NCI-H526 (cell line): ENCODE measurements at places on chromosomes 7 and 10.

GRCh38 chr7:121730869-121731268, 142.1 kb upstream of the PTPRZ1 start:
- peak; percentile 76 for DNase-seq

DNA sequence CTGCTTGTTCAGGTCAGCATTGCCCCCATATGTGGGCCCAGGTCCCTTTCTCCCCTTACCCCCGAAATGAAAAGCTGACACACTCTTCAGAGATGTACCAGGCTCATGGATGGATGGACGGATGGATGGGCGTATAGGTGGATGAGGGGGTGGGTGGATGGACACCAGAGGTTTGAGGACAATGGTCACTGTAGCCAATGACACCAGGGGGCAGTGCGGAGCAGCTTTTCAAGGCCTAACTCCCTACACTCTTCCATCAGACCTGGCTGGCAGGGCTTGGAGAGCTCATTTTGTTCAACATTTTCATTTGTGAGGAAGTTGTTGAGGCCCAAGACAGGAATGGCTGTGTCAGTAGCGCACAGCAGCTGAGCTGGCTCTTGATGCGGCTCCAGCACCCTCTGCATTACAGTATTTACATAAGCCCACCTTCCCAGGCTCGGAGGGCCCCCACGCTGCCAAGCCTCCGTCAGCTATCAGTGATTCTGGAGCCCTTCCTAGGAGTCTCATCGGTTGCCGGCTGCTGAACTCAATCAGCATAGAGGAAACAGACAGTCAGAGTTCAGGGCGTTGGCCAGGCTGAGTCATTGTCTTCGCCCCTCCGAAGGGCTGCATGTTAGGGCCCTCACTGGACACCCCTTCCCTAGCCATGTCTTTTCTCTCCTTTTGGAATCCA, 11.6 kb upstream of the FFAR4 start:
- peak; percentile 62 for DNase-seq

DNA sequence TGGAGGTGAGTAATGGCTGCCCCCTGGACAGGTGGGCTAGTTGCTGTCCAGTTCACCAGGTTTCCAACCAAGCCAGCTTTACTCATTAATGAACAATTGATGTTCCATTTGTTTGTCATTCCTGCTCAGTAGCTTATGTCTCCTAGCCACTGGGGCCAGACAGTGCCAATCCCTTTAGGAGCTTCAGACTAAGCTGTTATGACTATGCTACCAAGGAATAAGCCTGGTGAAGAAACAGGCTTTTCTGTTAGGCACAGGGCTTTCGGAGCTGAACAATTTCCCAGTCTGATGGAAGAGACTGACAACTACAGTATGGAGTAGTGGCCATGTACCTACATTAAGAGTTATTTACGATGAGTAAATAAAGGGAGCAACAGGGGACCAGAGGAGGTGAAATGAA, 2.1 kb upstream of the FMC1 start:
- no peak for DNase-seq

DNA sequence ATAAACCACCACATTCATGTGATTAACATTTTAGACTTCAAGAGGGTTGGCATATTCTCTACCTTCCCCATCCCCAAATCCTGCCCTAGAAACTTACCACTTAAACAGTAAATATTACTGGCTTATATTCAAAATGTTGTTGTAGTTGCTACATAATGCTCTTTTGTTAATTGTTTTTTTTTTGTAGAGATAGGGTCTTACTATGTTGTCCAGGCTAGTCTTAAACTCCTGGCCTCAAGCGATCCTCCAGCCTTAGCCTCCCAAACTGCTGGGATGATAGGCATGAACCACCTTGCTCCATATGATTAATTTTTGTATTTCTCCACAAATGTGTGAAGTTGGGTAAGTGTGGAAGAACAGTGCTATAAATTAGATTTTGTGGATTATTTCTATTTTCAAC, 6.5 kb downstream of the PDK4 start:
- no peak for DNase-seq

DNA sequence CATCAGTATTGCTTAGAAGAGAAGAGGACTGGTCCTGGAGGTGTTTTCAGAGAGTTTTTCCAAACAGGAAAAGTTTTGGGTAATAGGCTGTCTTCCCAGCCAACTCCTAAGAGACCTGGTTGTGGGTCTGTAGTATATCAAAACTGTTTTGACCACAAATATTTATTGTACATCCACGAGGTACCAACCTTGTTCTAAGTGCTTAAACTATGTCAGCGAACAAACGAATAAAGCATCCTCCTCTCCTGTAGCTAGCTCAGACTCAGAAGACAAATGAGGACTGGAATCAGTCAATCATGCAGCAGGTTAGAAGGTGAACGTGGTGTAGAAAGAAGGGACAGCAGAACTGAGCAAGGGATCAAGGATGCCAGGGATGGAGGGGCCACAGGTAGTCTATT, 61.6 kb upstream of the MKI67 start:
- no peak for DNase-seq

DNA sequence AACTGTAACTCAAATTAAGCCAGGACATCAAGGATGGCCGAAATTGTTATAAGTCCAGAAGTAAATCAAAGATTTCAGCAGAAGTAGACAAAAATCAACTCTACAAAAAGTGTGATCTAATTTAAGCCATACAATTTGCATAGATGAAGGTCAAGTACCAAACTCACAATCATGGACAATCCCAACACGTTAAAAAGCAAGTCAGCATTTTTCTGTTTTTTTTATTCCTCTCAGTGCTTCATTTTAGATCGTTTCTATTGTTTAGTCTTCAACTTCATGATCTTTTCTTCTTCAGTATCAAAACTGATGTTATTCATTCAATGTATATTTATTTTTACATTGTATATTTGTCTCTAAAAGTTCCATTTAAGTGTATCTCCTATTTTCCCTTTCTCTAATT, 674.3 kb upstream of the PHF14 start:
- DNase-seq, result no peak

GRCh38 chr7:21916176-21916575, 29.5 kb downstream of the CDCA7L start:
- DNase-seq, result no peak

- DNase-seq, result no peak
Observed at GRCh38 chr10:42985436-42986316, 91.2 kb upstream of the RET start.

DNA sequence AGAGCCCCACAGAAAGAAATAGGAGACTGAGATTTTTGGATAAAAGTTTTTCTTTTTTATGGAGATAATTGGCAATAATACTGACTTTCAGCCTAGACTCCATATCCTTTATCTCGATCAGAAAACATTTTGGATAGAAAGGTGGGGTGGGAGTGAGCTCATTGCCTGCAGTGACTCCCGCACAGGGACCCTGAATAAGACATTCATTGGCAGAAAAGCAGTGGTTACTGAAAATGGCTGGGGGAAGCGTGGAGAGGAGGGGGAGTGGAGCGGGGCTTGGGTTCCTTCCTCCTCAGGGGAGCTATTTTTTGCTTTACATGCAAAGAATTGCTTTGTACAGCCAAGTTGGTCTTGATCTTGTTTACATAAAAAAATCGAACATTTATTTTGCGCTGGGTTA, 90.4 kb upstream of the BMPER start:
- no peak for DNase-seq

GRCh38 chr10:29317423-29318021, 28.7 kb downstream of the LYZL1 start:
- DNase-seq, result no peak

GRCh38 chr10:27207350-27207749, 33.2 kb downstream of the ACBD5 start:
- no peak for DNase-seq

DNA sequence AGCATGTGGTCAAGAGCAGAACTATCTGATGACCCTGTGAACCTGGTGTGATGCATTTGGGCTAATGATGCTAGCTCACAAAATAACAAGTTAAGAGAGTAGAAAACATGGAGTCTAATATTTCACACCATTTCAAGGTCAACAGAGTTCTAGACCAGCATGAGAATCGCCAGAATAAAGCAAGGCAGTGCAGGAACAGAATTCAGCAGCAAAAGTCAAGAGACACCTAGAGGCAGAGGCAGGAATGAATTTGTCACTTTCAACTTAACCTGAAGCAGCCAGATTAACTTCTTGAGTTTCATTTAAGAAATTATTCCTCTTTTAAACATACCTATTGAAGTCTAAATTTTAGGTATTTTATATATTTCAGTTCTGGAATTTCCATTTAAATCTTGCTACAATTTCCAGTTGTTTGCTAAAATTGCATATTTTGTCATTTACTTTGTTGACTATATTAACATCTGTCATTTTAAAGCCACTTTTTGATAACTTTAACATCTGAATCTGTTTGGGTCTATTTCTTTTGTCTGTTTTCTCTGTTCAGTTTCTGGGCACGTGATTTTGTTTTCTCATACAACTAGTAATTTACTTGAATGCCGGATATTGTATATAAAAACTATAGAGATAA, 44.2 kb upstream of the PRSS58 start:
- no peak for DNase-seq

DNA sequence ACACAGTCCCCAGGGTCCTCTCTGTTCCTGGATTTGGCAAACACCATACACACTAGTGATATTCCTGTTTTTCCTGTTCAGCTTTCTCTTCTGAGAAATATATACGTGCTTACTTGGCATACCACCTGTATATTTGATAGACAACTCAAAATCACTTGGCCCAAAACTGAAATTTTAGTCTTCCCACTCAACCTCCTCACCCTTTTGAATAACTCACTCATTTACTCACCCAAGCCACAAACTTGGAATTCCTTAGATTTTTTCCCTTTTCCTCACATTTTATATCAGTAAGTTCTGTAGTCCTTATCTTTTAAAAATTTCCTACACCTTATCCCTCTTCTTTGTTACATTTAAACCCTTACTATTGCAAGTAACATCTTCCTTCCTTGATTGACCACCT, 143.4 kb downstream of the PPP1R3A start:
- no peak for DNase-seq

DNA sequence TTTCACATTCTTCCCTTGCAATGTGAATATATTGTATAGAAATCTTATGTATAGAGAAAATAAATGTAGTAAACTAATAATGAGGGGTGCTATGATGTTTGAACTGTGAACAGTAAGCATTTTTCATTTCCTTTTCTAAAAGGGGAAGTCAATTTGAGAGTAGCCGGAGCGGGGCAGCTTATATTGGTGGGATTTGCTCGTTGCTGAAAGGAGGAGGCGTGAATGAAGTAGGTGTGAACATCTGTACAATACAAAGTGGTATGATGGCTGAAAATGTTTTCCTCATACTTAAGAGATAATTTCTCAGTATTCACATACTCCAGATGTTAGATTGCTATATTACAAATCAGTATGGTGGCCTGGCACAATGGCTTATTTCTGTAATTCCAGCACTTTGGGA, 87.1 kb downstream of the SRI start:
- no peak for DNase-seq

GRCh38 chr7:4208586-4208985, 473.5 kb upstream of the FOXK1 start:
- DNase-seq, result no peak

- DNase-seq, result no peak
Observed at GRCh38 chr7:139038691-139039090, 2.8 kb upstream of the ZC3HAV1L start.

DNA sequence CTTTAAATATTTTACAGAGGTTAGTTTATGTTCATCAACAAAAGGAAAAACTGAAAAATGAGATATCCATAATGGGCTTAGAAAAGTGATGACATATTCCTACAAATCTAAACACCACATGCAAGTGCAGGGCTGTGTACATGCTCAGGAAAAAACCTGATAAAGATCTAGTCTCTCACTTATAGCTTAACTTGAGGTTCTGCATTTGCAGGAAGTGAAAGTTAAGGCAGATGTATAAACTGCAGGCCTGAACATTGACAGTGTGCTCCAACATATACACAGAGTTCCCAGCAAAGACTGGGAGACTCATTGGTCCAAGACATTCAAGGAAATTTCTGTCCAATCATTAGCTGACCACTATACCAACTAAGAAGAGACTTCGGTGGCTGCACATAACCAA, 63.8 kb upstream of the RET start:
- no peak for DNase-seq

DNA sequence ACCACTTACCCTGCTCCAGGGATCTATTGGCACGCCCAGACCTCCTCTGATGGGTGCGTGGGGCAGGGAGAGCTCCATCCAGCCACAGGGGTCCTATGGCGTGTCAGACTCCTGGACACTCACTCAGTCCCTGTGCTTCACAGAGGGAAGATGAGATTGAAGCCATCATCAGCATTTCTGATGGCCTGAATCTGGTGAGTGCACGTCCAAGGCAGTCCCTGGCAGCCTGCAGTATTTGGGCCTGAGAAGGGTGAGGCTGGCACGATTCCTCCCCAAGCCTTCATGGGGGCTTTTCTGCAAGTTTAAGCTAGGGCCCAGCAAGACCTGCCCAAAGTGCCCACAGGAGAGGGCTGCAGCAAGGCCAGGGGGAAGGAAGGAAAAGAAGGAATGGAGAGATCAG, 3.3 kb downstream of the CDHR1 start:
- DNase-seq, result no peak

DNA sequence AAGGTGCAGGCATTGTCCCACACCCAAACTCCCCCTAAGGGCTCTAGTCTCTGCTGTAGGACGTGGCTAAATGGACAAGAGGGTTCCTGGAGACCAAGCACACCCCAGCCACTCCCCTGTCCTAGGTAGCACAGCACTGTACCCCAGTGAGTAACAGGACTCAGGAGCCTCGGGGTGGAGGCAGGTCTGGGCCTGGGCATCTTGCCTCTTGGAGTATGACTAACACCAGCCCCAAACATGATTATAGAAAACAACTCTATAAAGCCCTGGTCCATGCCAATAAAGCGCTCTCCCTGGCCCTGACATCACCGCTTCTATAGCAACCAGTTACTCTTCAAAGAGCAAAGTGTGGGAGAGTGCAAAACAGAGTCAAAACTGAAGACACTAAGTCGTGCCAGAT, 195.0 kb downstream of the CALN1 start:
- no peak for DNase-seq

DNA sequence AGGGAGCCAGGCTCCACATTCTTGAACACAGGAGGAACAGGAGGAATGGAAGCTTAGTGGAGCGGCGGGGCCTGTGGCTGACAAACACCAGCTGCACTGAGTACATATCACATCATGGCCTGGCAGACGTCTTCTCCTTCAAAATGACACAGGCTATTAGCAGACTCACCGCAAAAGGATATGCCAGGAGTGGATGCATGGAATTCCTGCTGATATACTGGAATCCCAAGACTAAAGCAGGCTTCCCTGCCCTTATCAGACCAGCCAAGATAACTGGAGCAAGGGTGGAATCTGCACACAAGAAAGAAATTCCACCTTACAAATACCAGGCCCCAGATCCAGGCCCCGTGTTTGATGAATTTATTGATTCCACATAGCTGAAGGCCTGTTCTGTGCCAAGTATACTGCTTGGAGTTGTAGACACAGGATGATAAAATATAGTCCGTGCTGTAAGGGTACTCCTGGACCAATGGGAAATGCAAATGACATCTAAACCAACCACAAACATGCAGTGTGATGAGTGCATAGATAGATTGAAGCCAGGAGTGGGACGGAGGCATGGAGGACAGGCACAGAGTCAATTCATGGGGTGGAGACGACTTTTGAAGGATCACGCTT, 480.5 kb upstream of the ZMIZ1 start:
- DNase-seq, result no peak

- DNase-seq, result no peak
Observed at GRCh38 chr10:60399328-60399727, 9.7 kb upstream of the ANK3 start.

- DNase-seq, result no peak
Observed at GRCh38 chr10:59382831-59383295, 20.5 kb upstream of the FAM13C start.
